GM23338 (cell line): ENCODE measurements at places on chromosomes 13 and 19. TPM values are rescaled to one million over a fixed set of nuclear protein-coding genes. Genes with fewer than 3 reads are reported as not detected.

Gene MIA
- not detected in 2 replicates for total RNA-seq

Gene MAB21L1
- not detected in 2 replicates for total RNA-seq

Gene SPATA13
- total RNA-seq, result 41.0 and 45.7 TPM in 2 replicates

Gene TYK2
- total RNA-seq, result 22.2 and 29.1 TPM in 2 replicates

Gene TRAPPC5
- 78.3 and 83.8 TPM in 2 replicates for total RNA-seq

Gene HMG20B
- 107 and 130 TPM in 2 replicates for total RNA-seq

Gene PINLYP
- 4.3 and 7.8 TPM in 2 replicates for total RNA-seq

Gene FLT3
- 0.17 and 0.66 TPM in 2 replicates for total RNA-seq

Gene GRIN2D
- total RNA-seq, result 16.5 and 20.0 TPM in 2 replicates

Gene LSR
- total RNA-seq, result 195 and 212 TPM in 2 replicates

Gene ZNF575
- 0.10 TPM in 1 of 2 replicates, not detected in the other for total RNA-seq

Gene CRLF1
- total RNA-seq, result 17.1 and 18.1 TPM in 2 replicates

Gene N4BP2L1
- total RNA-seq, result 3.0 and 4.1 TPM in 2 replicates

Gene HSPB6
- 0.27 and 0.87 TPM in 2 replicates for total RNA-seq

Gene SHANK1
- 3.3 and 4.1 TPM in 2 replicates for total RNA-seq

Gene PRRG2
- total RNA-seq, result 3.8 and 10.5 TPM in 2 replicates

Gene FIZ1
- total RNA-seq, result 10.1 and 12.6 TPM in 2 replicates

Gene ZNF415
- 3.9 and 9.3 TPM in 2 replicates for total RNA-seq

Gene ZNF225
- total RNA-seq, result 3.8 and 4.8 TPM in 2 replicates

Gene FPR3
- total RNA-seq, result not detected in 2 replicates

Gene PLK5
- total RNA-seq, result 0.23 and 1.2 TPM in 2 replicates

Gene ZNF208
- 1.1 TPM in 1 of 2 replicates, not detected in the other for total RNA-seq

Gene KLK15
- not detected in 2 replicates for total RNA-seq

Gene CEACAM20
- not detected in 2 replicates for total RNA-seq

Gene ZNF665
- total RNA-seq, result 3.5 and 5.4 TPM in 2 replicates

Gene ARL11
- total RNA-seq, result 0.52 and 1.2 TPM in 2 replicates

Gene PEG3
- not detected in 2 replicates for total RNA-seq

Gene FFAR3
- 0.35 TPM in 1 of 2 replicates, not detected in the other for total RNA-seq

Gene SERTM1
- total RNA-seq, result 1.4 and 1.8 TPM in 2 replicates

Gene RAB20
- 26.6 and 32.1 TPM in 2 replicates for total RNA-seq

Gene ZIC5
- total RNA-seq, result 28.0 and 32.6 TPM in 2 replicates

Gene MBD3L2
- not detected in 2 replicates for total RNA-seq

Gene SHISA7
- total RNA-seq, result 1.4 and 1.6 TPM in 2 replicates

Gene TLE2
- 21.3 and 22.8 TPM in 2 replicates for total RNA-seq

Gene CBARP
- total RNA-seq, result 10.8 and 14.1 TPM in 2 replicates

Gene GPR183
- not detected in 2 replicates for total RNA-seq

Gene PLVAP
- total RNA-seq, result not detected in 2 replicates

Gene SLITRK6
- 0.08 and 0.45 TPM in 2 replicates for total RNA-seq

Gene ZNF837
- 11.0 and 11.3 TPM in 2 replicates for total RNA-seq

Gene EXOC3L2
- total RNA-seq, result 0.35 and 3.2 TPM in 2 replicates

Gene RPS16
- total RNA-seq, result 106 and 207 TPM in 2 replicates

Gene TMEM161A
- total RNA-seq, result 59.3 and 59.5 TPM in 2 replicates

Gene FAM174C
- total RNA-seq, result 39.2 and 60.4 TPM in 2 replicates

Gene UGGT2
- 39.8 and 60.5 TPM in 2 replicates for total RNA-seq

Gene PSG2
- total RNA-seq, result not detected in 2 replicates

Gene S1PR4
- total RNA-seq, result 0.24 TPM in 1 of 2 replicates, not detected in the other

Gene SOX1
- total RNA-seq, result 0.04 and 0.17 TPM in 2 replicates

Gene OSCAR
- 0.31 TPM in 1 of 2 replicates, not detected in the other for total RNA-seq

Gene SELENOV
- total RNA-seq, result 8.7 and 13.8 TPM in 2 replicates

Gene IFNL1
- not detected in 2 replicates for total RNA-seq

Gene GRIN3B
- total RNA-seq, result 0.23 and 2.8 TPM in 2 replicates

Gene CD33
- 0.12 and 0.45 TPM in 2 replicates for total RNA-seq

Gene FGF22
- 0.31 and 2.8 TPM in 2 replicates for total RNA-seq

Gene GPR42
- not detected in 2 replicates for total RNA-seq

Gene ELAVL3
- total RNA-seq, result 1.2 and 1.7 TPM in 2 replicates

Gene ZNF726
- total RNA-seq, result 0.58 and 0.66 TPM in 2 replicates

Gene IZUMO2
- 3.1 TPM in 1 of 2 replicates, not detected in the other for total RNA-seq
